GM23338 (cell line): ENCODE measurements at places on chromosomes 6 and 20.

- DNase-seq: no peak
Measured at GRCh38 chr20:48416002-48416401, 411.8 kb downstream of the PREX1 start.

DNA sequence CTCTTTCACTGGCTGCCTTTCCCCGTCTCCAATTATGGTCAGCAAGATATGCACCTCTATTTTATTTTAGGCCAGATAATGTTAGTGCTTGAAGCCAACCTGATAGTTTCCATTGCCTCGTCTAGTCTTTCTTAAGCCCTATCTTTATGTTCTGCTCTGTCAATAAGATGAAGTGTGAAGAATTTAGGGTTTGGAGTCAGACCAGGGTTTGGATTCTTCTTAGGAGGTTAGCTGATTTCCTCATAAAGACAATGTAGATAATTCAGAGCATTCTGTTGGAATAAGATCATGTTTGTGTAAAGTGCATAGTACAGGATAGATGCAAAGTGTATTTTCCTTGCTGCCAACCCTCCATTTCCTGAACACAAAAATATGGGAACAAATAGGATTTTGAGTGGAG is 43.8 kb downstream of the PKIB start:
- DNase-seq: no peak

GRCh38 chr20:64035933-64036345 is at the start of gene C20orf204:
Gene C20orf204 (plus strand): TSS chr20:64036182. CDS start chr20:64036324, 142 bp downstream.
- peak; percentile 69 for DNase-seq

GRCh38 chr6:90989763-90990162 is 402.9 kb upstream of the MAP3K7 start:
- no peak for DNase-seq

- no peak for DNase-seq
Measured at GRCh38 chr6:127967708-127968107, 66.8 kb upstream of the THEMIS start.

- no peak for DNase-seq
Measured at GRCh38 chr6:5610640-5611039, 349.3 kb downstream of the FARS2 start.

DNA sequence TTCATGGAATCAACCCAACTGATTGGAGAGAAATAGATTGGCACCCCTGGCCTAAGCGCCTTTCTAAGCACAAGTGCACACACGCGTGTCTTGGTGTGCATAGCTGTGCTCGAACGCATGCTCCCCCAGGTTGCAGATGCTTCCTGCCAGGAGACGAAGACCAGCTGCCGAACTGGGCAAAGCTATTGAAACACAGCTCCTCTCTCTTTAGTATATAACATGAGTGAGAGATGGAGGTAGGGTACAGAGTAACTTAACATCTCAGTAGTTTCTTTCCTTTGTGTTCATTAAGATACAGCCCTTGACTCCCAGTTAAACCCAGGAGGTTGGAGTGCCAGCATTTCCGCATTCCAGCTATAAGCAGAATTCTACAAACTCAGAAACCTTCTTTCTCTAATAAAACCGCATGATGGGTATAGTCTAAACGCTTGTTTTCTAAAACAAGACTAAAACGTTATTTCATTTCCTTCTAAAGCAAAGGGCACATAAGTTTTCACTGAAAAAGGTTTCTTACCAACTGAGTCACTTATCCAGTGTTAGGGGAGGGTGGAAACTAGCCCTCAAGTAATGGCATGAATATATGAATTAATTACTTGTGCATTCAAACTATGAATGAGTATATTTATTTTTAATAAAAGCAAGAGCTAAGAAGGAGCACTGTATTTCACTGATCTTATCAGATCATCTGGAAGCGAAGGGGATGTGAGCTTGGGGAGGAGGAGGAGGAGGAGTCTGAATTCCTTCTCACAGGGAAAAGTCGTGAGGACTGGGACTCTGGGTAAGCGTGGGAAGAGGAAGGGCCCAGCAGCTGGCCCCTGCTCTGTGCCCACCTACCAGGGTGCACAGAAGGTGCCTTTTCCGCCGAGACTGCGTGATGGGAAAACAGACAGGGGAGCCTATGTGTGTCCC is 179.2 kb downstream of the TMEM242 start:
- DNase-seq: peak; percentile 45

- DNase-seq: no peak
Measured at GRCh38 chr6:3643921-3644738, 107.4 kb downstream of the PXDC1 start.

DNA sequence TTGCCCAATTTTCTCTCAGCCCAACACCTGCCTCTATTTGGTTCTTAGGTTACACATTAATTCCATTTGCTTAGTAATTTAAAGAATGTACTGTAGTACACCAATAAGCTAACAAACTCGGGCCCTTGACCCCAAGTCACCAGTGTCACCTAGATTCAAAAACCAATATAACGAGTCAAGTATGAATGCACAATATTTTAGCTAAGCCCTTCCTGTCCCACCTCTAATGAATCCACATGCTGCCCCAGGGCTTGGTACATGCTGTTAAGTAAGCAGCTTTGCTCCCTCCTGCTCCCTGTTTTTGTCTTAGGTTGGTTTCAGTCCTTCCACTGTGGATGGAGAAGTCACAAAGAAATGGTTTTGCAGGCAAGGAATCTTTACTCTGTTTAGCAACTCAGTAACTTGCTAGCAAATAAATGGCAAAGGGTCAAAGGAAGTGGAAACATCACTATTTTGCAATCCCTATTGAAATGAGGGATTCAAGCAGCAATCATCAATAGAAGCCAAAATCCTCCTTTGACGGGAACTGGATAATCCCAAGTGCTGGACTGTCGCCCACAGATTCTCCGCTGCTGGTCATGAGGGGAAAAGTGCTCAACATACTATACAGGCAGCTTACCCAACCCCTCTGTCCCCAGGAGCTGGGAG is 5.0 kb upstream of the MPC1 start:
- DNase-seq: no peak

DNA sequence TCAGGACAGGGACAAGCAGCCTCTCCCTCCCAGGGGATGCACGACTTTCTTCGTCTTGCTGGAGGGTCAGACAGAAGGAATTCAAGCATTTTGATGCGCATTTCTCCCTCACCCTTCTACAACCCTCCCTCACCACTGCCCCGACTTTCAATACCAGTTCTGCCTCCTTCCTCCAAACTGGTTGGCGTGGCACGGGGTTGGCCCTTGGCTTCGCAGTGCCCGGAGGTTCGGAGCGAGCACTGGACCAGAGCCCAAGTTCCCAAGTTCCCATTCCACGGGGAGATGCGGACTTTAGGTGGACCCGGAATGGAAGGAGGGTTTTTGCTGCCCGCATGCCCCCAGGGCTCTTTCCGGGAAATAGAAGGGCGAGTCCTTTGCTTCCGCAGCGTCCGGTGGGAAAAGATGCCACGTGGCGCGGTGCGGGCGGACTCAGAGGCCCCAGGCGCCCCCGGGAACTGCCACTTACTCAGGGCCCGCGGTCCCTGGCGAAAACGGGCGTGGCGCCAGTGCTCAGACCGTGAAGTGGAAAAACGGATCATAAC is 8.0 kb upstream of the LAMP5 start:
- DNase-seq: peak; percentile 45

- DNase-seq: peak; percentile 98
Measured at GRCh38 chr20:33686100-33686983, at the start of gene E2F1. Gene E2F1 (minus strand): TSS chr20:33686385. CDS start chr20:33686264, 121 bp downstream.

- no peak for DNase-seq
Measured at GRCh38 chr6:112806163-112806865, 459.2 kb downstream of the RFPL4B start.

DNA sequence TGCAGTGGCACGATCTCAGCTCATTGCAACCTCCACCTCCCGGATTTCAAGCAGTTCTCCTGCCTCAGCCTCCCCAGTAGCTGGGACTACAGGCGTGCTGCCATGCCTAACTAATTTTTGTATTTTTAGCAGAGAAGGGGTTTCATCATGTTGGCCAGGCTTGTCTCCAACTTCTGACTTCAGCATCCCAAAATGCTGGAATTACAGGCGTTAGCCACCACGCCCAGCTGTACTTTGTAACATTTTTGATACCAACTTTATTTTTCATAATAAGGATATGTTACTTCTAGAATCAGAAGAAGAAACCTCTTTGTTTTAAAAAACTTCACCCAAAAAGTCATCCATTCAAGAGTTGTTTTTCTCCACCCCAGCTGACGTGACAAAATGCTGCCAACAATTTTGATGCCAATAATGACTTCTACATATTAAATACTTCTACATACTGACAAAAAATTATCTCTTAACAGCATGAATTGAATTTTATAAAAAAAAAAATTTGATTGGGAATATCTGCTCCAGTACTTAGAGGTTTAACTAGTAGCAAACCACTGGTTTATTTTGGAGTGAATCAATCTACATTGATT is 22.5 kb upstream of the PRIM2 start:
- no peak for DNase-seq
